GDM1 (cell line): ENCODE measurements at places on chromosomes 3 and 15.

GRCh38 chr3:105511031-105511430, 144.3 kb downstream of the ALCAM start:
- no peak for DNase-seq

DNA sequence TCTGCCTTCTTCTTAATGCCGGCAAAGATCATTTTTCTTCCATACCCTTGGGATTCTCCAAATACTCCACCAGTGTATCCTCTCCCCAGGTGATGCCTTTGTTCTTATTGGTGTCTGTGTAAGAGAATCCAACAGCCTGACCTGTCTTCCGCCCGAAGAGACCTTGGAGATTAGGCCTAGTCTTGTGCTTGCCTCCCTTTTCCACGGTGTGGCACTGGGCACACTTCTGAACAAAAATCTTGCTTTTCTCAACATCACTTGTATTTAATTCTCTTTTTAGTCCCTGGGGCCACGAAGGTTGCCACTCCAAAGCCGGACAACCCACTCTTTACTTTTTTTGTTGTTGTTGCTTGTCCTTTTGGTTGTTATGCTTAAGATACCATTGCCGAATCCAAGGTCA, 14.0 kb upstream of the EMC3 start:
- no peak for DNase-seq

- no peak for DNase-seq
These were observed 11.6 kb downstream of the ADAMTS17 start for GRCh38 chr15:100330221-100330620.

DNA sequence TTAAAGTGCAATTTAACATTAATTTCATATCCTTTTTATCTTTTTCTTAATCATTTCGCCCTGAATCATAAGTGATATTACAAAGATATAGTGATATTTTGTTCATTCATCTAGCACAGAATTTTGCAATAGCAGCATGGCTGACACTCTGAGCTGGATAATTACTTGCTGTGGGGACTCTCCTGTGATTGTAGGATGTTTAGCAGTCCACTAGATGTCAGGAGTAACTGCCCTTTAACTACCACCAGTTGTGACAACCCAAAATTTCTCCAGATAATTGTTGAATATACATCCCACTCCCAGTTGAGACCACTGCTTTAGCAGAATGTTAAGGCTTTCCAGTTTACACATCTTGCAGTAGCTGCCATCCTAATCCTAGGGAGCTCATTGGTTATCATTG, 196.8 kb upstream of the MBNL1 start:
- peak; percentile 44 for DNase-seq

GRCh38 chr15:82186719-82187406, 75.7 kb downstream of the EFL1 start:
- DNase-seq, result no peak

DNA sequence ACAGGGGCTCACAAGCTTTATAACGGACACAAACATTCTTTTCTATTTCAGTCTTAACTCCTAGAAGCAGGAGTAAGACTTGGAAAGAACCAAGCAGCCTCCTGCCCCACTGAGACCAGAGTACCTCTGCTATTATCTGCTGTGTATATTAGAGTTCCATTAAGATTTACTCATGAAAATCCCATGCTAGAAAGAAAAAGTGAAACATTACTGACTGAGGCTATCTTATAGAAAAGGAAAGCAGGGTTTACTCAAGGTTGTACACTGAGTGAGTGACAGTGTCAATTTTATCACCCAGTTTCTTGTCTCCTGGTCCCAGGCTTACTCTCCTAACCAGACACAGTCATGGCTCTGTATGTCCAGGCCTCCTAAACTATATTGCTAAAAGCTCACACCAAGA, 97.9 kb upstream of the SOX2 start:
- no peak for DNase-seq

DNA sequence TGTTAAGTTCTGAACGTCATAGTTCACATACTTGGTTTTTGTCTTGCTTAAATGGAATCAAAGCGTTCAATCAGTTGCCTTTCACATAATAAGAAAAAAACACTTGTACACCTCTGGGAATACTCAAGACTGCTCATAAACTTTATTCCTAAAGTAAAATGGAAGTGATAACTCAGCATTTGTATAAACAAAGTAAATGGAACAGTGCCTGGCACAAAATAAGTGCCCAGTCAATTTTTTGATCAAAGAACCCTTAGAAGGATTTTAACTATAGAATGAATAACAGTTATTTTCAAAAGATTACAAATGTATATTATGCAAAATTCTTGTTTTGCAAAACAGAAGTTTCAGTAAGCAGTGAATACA, 1.3 kb downstream of the RAB5A start:
- DNase-seq, result no peak

- DNase-seq, result no peak
These were observed 6.9 kb upstream of the CX3CR1 start for GRCh38 chr3:39286771-39287170.

DNA sequence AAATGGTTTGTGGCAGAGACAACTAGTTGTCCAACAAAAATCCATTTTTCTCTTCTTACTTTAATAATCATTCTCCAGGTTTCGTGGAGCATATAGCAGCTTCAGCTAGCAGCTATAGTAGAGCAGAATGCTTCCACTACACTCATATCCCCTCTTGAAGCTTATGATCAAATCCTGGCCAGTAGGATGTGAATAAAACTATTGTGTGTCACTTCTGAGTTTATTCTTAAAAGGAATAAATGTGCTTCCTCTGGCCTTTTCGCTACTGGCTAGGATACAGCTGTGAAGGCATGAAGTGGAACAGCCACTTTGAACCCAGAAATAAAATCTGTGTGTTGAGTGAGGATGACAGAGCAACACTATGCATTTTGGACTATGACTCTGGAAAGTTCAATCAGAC, 7.8 kb upstream of the CPOX start:
- no peak for DNase-seq

- DNase-seq, result no peak
These were observed 36.1 kb upstream of the TMCO5A start for GRCh38 chr15:37898362-37898761.

GRCh38 chr15:78695854-78696253, 54.8 kb upstream of the CHRNB4 start:
- DNase-seq, result no peak

- no peak for DNase-seq
These were observed 84.6 kb upstream of the KLF13 start for GRCh38 chr15:31241888-31242522.
